ENCODE measurements at places on chromosomes 12 and 14. TPM values are rescaled to one million over a fixed set of nuclear protein-coding genes. Genes with fewer than 3 reads are reported as not detected.

FGF6 gene
- total RNA-seq, result not detected

SYNDIG1L gene
- not detected for total RNA-seq

DHH gene
- 0.38 TPM for total RNA-seq

SERPINA5 gene
- total RNA-seq, result not detected

NELL2 gene
- total RNA-seq, result 169 TPM

SLC8A3 gene
- not detected for total RNA-seq

- no peaks in the 10 kb centered on the region for H3K4me1 ChIP-seq
- no peaks in the 10 kb centered on the region for H3K27me3 ChIP-seq
- no peak overlapping the region for H3K4me3 ChIP-seq
- no peaks in the 10 kb centered on the region for H3K36me3 ChIP-seq
- no peak overlapping the region for H3K27ac ChIP-seq
These were observed 144.0 kb downstream of the HELB start for GRCh38 chr12:66446276-66446675.

- no peak overlapping the region for H3K4me3 ChIP-seq
- H3K36me3 ChIP-seq, result no peaks in the 10 kb centered on the region
- no peak for DNase-seq
- H3K27ac ChIP-seq, result no peak overlapping the region
These were observed 253.3 kb downstream of the ATXN7L3B start for GRCh38 chr12:74790931-74791330.

- no peak for DNase-seq
- H3K27me3 ChIP-seq, result peaks cover 11% of the 10 kb centered on the region
- H3K4me3 ChIP-seq, result no peak overlapping the region
- no peaks in the 10 kb centered on the region for H3K36me3 ChIP-seq
These were observed 47.6 kb upstream of the EIF5 start for GRCh38 chr14:103286460-103286859.

GRCh38 chr12:51160814-51161459, 12.0 kb downstream of the TFCP2 start:
- no peak overlapping the region for H3K4me3 ChIP-seq
- H3K36me3 ChIP-seq, result no peaks in the 10 kb centered on the region
- no peak for DNase-seq
- no peaks in the 10 kb centered on the region for H3K27me3 ChIP-seq
- H3K27ac ChIP-seq, result no peak overlapping the region

DNA sequence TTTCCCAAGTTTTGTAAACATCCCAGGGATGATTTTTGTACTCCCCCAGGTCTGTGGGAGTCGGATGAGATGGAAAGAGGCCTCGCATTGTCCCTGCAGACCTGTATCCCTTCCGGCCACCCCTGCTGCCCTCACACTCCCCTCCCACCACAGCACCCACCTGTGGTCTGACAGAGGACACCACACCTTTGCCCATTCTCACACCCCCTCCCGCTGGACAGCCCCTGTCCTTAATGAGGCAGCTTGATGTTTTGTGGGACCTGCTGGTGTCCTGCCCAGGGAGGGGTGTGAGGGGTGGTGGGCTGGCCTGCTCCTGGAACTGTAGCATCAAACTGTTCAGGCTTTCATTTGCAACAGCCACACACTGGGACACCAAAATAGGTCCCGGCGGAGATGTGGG, 71.3 kb downstream of the EID3 start:
- H3K27me3 ChIP-seq, result peaks cover 3% of the 10 kb centered on the region
- H3K4me1 ChIP-seq, result peaks cover 4% of the 10 kb centered on the region
- H3K4me3 ChIP-seq, result no peak overlapping the region
- H3K36me3 ChIP-seq, result no peaks in the 10 kb centered on the region
- no peak overlapping the region for H3K27ac ChIP-seq
- DNase-seq, result no peak

DNA sequence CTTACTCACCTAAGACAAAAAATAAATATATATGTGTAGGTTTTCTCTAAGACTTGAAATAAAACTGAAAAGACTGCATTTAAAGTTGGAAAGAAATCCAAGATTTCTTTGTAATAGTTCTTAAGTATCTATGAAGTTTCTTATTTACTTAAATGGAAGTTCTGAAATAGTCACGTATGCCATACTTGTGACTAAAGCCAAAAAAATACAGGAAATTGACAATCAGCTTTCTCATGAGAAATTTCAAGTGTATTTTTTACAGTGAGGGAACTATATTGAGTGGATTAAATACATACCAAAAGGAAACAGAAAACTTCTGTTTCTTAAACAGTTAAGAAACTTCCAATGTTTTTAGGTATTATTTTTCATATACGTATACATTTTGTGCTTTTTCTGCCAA, 188.1 kb downstream of the DPY19L2 start:
- H3K4me3 ChIP-seq, result no peak overlapping the region
- H3K36me3 ChIP-seq, result no peaks in the 10 kb centered on the region
- H3K27ac ChIP-seq, result no peak overlapping the region
- no peaks in the 10 kb centered on the region for H3K4me1 ChIP-seq

- no peak for DNase-seq
- H3K4me3 ChIP-seq, result no peak overlapping the region
- no peaks in the 10 kb centered on the region for H3K4me1 ChIP-seq
- no peak overlapping the region for H3K27ac ChIP-seq
These were observed 18.6 kb upstream of the EIF5 start for GRCh38 chr14:103315351-103315911.

DNA sequence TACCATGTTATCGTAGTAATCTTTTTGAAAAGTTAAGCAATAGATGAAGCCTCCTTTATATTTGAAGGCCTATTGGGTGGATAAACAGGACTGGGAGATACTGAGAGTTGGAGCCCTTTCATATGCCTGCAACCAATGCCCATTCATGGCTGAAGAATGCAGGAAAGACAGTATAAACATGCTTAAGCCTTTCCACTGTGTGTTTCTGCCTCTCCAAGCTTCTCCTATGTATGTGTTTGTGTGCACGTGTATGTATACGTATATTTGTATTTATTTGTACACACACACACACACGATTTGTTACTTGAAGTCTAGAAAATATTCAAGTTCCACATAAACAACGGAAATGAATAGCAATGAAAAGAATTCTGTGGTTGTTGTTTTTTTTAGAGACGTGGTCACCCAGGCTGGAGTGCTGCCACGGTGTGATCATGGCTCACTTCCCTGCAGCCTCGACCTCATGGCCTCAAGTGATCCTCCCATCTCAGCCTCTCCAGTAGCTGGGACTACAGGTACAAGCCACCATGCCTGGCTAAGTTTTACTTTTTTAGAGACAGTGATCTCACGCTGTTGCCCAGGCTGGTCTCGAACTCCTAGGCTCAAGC, 1453.5 kb downstream of the AACS start:
- H3K27ac ChIP-seq, result no peak overlapping the region
- no peak overlapping the region for H3K4me3 ChIP-seq
- no peak for DNase-seq
- H3K36me3 ChIP-seq, result no peaks in the 10 kb centered on the region
- H3K27me3 ChIP-seq, result no peaks in the 10 kb centered on the region

DNA sequence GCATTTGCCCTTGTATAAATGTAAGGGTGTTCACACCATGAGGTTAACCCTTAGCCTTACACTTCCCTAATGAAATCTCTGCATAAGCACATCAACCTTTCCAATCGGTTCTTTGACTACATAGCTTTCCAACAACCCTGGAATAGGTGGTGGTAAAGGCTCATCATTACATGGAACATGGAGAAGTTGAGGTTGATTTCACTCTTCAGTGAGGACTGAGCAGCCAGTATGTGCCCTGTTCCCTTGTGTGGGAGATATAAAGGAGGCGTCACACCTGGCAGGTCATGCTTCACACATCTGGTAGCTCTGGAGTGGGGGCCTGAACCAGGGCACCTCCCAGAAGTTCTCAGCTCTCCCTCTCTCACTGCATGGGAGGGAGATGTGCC, 21.7 kb upstream of the JPH4 start:
- no peaks in the 10 kb centered on the region for H3K36me3 ChIP-seq
- no peak for DNase-seq
- H3K27me3 ChIP-seq, result no peaks in the 10 kb centered on the region
- no peaks in the 10 kb centered on the region for H3K4me1 ChIP-seq
- H3K27ac ChIP-seq, result no peak overlapping the region

DNA sequence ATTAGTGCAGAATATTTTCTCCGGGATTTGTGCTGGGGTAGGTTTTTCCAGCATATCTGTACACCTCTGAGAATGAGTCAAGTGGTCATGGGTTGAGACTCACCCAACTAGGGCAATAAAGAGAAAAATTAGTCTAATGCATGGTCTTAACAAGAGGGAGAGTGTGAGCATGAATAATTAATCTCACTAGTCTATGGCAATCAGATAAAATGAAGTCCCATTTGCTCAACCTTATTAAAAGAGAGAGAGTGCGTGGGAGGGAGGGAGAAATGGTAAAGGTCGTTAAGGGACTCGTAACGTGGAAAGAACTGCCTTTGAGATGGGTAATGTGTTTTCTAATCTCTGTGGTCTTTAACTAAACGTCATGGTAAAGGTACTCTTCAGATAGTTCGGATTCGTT, 91.6 kb downstream of the TESC start:
- no peak overlapping the region for H3K27ac ChIP-seq
- no peaks in the 10 kb centered on the region for H3K4me1 ChIP-seq
- H3K4me3 ChIP-seq, result no peak overlapping the region
- H3K27me3 ChIP-seq, result no peaks in the 10 kb centered on the region
- H3K36me3 ChIP-seq, result peaks cover 10% of the 10 kb centered on the region
- DNase-seq, result no peak

- no peak for DNase-seq
- no peaks in the 10 kb centered on the region for H3K27me3 ChIP-seq
- no peaks in the 10 kb centered on the region for H3K36me3 ChIP-seq
- H3K27ac ChIP-seq, result no peak overlapping the region
These were observed 91.1 kb downstream of the GPR135 start for GRCh38 chr14:59374048-59374447.

DNA sequence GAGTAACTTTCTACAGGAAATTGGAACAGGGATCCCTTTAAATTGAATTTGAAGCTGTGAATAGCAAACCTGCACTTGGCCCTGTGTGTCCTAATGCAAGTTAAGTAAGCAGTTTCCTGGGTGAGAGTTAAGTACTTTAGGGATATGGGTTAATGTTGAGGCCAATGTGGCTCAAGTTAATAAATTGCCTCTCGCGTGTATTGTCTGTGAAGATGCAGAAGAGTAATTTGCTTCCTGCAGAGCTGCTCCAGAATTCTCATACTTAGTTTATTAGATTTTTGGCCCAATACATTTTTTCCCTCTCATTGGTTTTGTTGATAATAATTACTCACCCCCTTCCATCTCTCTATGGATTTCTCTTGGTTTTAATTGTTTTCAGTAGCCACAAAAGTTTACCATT, 86.5 kb downstream of the SLC25A47 start:
- no peaks in the 10 kb centered on the region for H3K36me3 ChIP-seq
- DNase-seq, result no peak
- no peak overlapping the region for H3K27ac ChIP-seq
- no peaks in the 10 kb centered on the region for H3K27me3 ChIP-seq

DNA sequence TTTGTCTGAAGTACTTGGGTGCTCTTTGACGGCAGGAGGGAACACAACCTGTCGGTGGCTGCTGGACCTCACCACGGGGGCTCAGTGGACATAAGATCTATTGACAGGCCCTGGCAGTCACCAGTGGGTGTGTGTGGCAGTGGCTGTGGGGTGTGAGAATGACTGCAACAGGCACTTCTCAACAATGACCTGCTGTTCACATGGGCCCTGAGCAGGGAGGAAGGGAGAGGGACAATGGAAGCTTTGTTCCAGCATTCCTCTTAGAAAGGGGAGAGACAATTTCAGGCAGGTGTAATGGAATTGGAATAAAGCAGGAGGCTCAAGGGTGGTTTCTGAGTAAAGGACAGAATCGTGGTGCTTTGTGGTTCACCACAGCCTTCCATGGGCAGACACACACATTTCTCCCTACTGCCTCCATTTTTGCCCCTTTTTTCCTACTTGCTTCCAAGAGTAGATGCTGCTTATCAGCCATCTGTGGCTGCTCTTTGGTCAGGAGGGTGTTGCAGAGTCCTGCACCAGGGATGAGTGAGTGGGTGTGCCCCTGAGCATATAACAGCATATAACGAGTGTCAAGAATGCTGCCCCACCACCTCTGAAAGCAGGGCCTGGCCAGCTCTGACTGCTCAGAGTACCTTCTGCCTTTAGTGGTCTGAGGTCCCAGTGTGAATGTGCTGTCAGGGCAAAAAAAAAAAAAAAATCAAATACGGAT, 267.7 kb downstream of the RASSF9 start:
- no peak overlapping the region for H3K4me3 ChIP-seq
- no peaks in the 10 kb centered on the region for H3K4me1 ChIP-seq
- H3K27me3 ChIP-seq, result no peaks in the 10 kb centered on the region
- DNase-seq, result no peak

DNA sequence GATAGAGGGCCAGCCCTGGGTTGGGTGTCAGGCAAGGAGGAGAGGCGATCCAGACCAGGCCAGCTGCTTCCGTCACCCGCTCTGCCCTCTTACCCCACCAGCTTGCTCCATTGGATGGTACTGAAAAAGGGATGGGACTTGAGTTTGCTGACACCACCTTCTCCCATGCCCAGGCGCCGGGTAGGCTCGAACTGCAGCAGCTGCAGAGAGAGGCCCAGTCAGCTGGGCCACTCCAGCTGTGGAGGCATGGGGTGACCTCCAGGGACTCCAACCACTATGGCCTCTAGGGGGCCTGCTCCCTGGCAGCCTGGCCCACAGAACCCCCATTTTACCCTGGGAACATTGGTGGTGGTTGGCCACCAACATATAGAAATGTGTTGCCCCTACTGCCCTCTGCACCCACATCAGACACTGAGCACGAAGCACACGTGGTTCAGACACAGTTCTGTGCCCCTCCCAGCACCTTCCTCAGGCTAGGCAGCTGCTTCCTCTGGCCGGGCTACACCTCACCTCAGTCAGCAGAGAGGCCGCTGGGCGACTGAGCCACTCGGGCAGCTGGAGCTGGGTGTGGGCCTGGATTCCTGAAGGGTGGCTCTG, 16.0 kb downstream of the RPS6KL1 start:
- H3K27ac ChIP-seq, result no peak overlapping the region
- peaks cover 32% of the 10 kb centered on the region for H3K36me3 ChIP-seq

DNA sequence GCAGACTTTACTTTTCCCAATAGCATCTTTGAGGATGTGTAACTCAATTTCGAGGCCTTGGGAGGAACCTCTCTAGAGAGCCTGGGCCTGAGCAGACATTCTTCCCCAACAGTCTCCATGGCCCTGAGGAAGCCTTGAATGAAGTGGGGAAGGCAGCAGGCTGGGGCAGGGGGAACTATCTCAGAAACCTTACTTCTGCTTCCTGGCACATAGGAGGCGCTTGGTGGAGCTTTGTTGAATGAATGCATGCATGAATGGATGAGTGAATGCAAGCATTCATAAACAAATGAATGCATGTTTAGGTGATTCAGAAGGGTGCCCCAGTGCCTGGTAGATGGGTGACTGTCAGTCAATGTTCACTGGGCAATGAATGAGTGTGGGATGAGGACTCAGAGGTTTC, 58.3 kb downstream of the GALNT16 start:
- H3K4me3 ChIP-seq, result no peak overlapping the region
- H3K4me1 ChIP-seq, result no peaks in the 10 kb centered on the region
- H3K27me3 ChIP-seq, result no peaks in the 10 kb centered on the region
- DNase-seq, result no peak

GRCh38 chr12:28626504-28626903, 436.2 kb downstream of the CCDC91 start:
- DNase-seq, result no peak
- no peaks in the 10 kb centered on the region for H3K36me3 ChIP-seq
- no peaks in the 10 kb centered on the region for H3K4me1 ChIP-seq
- no peak overlapping the region for H3K27ac ChIP-seq
